ENCODE measurements at places on chromosomes 4 and X. TPM values are rescaled to one million over a fixed set of nuclear protein-coding genes. Genes with fewer than 3 reads are reported as not detected.

GRCh38 chr4:76982638-76983584, 33.4 kb downstream of the SEPTIN11 start:
- peak overlapping the region; percentile 43 for H3K27ac ChIP-seq
- H3K36me3 ChIP-seq = no peaks in the 10 kb centered on the region
- DNase-seq = no peak
- no peaks in the 10 kb centered on the region for H3K27me3 ChIP-seq
- H3K4me1 ChIP-seq = peaks cover 53% of the 10 kb centered on the region
- no peak overlapping the region for H3K4me3 ChIP-seq

Gene ARSD
- total RNA-seq = 6.1 TPM

Gene UGT2B15
- not detected for total RNA-seq

DNA sequence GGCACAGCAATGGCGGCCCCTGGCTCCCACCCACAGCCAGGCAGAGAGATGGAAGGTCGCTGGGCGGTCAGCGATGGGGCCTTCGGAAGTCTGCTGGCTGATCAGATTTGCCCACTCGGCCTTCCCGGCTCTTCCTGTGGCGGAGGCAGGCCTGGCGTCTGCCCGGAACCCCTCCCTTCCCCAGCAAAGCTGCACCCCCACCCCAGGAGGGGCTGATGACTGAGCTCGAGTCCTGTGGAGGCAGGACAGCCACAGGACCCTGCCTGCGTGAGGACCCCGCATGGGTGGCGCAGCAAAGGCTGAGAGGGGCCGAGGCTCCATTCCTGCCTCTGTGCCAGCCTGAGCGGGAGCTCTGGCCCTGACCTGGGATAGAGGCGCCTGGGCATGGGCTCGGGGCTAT, 34.8 kb downstream of the TACC3 start:
- no peak overlapping the region for H3K4me3 ChIP-seq
- H3K27me3 ChIP-seq = no peaks in the 10 kb centered on the region
- DNase-seq = no peak
- H3K27ac ChIP-seq = no peak overlapping the region
- no peaks in the 10 kb centered on the region for H3K4me1 ChIP-seq

DNA sequence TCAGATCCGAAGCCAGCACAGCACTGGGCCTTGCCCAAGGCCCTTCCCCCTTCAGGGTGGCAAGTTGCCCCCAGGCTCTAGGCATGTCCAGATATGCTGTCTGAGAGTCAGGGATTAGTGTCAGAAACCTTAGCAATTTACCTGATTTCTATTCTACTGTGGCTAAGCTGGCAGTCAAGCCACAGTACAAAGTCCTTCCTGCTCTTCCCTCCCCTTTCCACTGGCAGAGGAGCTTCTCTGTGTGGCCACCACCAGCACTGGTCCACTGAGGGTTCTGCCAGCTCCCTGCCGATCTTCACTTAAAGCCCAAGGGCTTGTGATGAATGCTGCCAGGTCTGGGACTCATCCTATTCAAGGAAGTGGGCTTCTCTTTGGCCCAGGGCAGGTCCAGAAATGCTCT, 324.5 kb upstream of the RPS6KA3 start:
- no peak overlapping the region for H3K27ac ChIP-seq
- H3K27me3 ChIP-seq = no peaks in the 10 kb centered on the region
- H3K4me1 ChIP-seq = no peaks in the 10 kb centered on the region

- peak within 1 kb of the TSS; percentile 57 for H3K4me3 ChIP-seq
- H3K36me3 ChIP-seq = no peaks in the 10 kb centered on the region
- peaks cover 12% of the 10 kb centered on the region for H3K4me1 ChIP-seq
Observed at GRCh38 chr4:121380776-121381462, at the start of gene QRFPR. Gene QRFPR, minus strand, starts transcription at chr4:121381018. Its CDS starts 371 bp downstream, at chr4:121380647.

- H3K4me3 ChIP-seq = no peak overlapping the region
- H3K27ac ChIP-seq = no peak overlapping the region
- no peaks in the 10 kb centered on the region for H3K4me1 ChIP-seq
Observed at GRCh38 chr4:22921936-22922335, 229.2 kb downstream of the GBA3 start.

DNA sequence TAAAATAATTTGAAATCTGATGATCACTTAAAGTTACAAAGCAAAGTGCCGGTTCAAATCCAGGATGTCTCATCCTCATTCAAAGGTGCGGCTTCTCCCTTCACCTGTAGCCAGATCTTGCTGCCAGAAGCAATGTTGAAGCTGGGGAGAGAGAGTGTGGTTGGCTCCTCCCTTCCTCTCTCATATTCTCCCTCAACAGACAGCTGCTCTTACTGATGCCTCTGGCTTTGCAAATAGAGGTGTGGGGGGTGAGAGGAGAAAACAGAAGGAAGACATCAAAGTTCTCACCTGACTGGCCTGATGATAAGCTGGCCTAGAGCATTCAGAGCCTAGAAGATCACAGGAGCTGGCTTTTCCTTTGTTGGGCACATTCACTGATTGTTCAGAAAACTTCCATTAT, 28.3 kb upstream of the BTC start:
- H3K4me1 ChIP-seq = no peaks in the 10 kb centered on the region
- no peaks in the 10 kb centered on the region for H3K36me3 ChIP-seq
- no peak overlapping the region for H3K4me3 ChIP-seq
- H3K27me3 ChIP-seq = no peaks in the 10 kb centered on the region

GRCh38 chr4:41611881-41612871, 74.2 kb downstream of the LIMCH1 start:
- no peaks in the 10 kb centered on the region for H3K27me3 ChIP-seq
- peaks cover 16% of the 10 kb centered on the region for H3K36me3 ChIP-seq
- peak; percentile 75 for DNase-seq

Gene GABRE
- 16.2 TPM for total RNA-seq

DNA sequence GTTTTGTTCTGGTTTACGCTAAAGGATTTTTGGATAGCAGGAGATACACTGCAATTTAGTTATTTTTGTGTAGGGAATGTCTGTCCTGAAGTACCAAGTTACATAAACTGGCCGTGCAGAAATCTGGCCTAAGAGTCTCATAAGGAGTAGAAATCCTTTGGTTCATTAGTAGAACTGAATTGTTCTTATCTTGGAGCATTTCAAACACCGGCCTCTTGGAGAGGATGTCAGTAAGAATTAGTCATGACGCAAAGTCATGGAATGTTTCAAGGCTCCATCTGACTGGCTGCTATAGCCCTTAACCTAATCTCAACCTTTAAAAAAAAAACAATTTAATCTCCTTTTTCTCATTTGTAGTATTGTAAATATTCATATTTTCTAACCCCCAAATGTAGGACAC, 15.2 kb downstream of the PDLIM3 start:
- H3K36me3 ChIP-seq = peaks cover 62% of the 10 kb centered on the region
- no peaks in the 10 kb centered on the region for H3K4me1 ChIP-seq
- no peaks in the 10 kb centered on the region for H3K27me3 ChIP-seq
- peak overlapping the region; percentile 72 for H3K27ac ChIP-seq
- no peak for DNase-seq
- H3K4me3 ChIP-seq = no peak overlapping the region

Gene CYSLTR1
- total RNA-seq = 0.96 TPM

Gene TMEM165
- total RNA-seq = 90.1 TPM

Gene WAS
- 3.0 TPM for total RNA-seq

DNA sequence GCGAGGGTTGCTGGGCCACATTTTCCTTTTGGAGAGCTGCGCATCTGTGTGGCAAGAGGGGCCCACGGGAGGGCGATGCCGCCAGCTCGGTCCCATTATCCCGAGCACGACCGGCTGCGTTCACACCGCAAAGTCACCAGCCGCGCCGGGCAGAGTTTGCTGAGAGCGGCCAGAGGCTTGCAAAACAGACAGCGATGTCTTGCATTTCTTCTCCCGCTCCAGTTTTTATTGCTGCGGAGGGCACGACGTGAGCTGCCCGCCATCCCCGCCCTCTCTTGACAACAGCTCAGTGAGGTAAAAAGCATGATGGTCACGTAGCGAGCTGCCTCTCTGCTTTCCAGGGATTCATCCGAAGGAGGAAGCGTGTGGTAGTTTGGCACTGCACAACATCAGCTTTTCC, 102.1 kb upstream of the TENM3 start:
- DNase-seq = no peak
- H3K27ac ChIP-seq = no peak overlapping the region
- no peak overlapping the region for H3K4me3 ChIP-seq
- H3K36me3 ChIP-seq = no peaks in the 10 kb centered on the region
- no peaks in the 10 kb centered on the region for H3K4me1 ChIP-seq
- peaks cover 7% of the 10 kb centered on the region for H3K27me3 ChIP-seq

Gene ABCG2
- total RNA-seq = 1.0 TPM

Gene HELT
- not detected for total RNA-seq

- no peak for DNase-seq
- no peaks in the 10 kb centered on the region for H3K36me3 ChIP-seq
- peak overlapping the region; percentile 89 for H3K4me3 ChIP-seq
- peak overlapping the region; percentile 92 for H3K27ac ChIP-seq
Observed at GRCh38 chr4:38868059-38868960, 704 bp downstream of the FAM114A1 start.

Gene BTC
- not detected for total RNA-seq

GRCh38 chrX:69073241-69073640, 92.0 kb downstream of the PJA1 start:
- H3K36me3 ChIP-seq = no peaks in the 10 kb centered on the region
- no peaks in the 10 kb centered on the region for H3K4me1 ChIP-seq
- no peak overlapping the region for H3K4me3 ChIP-seq
- DNase-seq = no peak
- no peaks in the 10 kb centered on the region for H3K27me3 ChIP-seq

- H3K27me3 ChIP-seq = no peaks in the 10 kb centered on the region
- H3K4me1 ChIP-seq = no peaks in the 10 kb centered on the region
- DNase-seq = no peak
Observed at GRCh38 chr4:112145790-112146501, 692 bp downstream of the FAM241A start.

Gene HSFX1
- total RNA-seq = 1.8 TPM

- no peak overlapping the region for H3K4me3 ChIP-seq
- no peak for DNase-seq
- H3K27me3 ChIP-seq = no peaks in the 10 kb centered on the region
- no peaks in the 10 kb centered on the region for H3K36me3 ChIP-seq
- H3K4me1 ChIP-seq = peaks cover 6% of the 10 kb centered on the region
Observed at GRCh38 chr4:94304365-94304971, 38.2 kb downstream of the HPGDS start.

- no peak for DNase-seq
- H3K4me1 ChIP-seq = no peaks in the 10 kb centered on the region
- H3K27ac ChIP-seq = no peak overlapping the region
Observed at GRCh38 chrX:151478058-151478457, 81.1 kb downstream of the VMA21 start.

DNA sequence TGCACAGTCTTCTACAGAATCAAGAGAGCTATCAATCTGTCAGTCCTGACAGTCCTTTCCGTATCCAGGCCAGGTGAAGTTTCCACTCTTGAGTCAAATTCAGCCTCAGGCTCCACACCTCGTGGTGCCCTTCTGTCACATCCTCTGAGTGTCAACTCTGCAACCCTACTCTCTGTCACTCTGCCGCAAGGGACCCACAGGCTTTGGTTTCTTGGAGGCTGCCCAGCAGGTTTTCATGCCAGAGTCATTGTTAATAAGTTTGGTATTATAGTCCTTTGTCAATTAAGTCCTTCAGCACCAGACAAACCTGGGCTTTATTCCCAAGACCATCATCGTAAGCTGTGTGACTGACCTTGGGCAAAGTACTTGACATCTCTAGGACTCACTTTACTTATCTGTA, 83.4 kb upstream of the KLHL13 start:
- no peaks in the 10 kb centered on the region for H3K4me1 ChIP-seq
- H3K27me3 ChIP-seq = no peaks in the 10 kb centered on the region
- H3K4me3 ChIP-seq = no peak overlapping the region
- H3K36me3 ChIP-seq = no peaks in the 10 kb centered on the region

Gene HS6ST2
- total RNA-seq = 0.39 TPM

Gene GPR82
- not detected for total RNA-seq

Gene CD38
- total RNA-seq = 3.1 TPM

DNA sequence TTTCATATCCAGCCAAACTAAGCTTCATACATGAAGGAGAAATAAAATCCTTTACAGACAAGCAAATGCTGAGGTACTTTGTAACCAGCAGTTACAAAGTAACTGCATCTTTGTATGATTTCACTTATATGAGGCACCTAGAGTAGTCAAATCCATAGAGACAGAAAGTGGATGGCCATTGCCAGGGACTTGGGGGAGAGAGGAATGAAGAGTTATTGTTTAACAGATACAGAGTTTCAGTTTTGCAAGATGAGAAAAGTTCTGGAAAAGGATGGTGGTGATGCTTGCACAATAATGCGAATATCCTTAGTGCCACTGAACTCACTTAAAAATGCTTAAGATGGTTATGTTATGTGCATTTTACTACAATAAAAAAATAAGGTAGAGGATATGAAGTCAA, 58.4 kb upstream of the VCX start:
- no peaks in the 10 kb centered on the region for H3K4me1 ChIP-seq
- no peak for DNase-seq
- no peaks in the 10 kb centered on the region for H3K27me3 ChIP-seq
- no peak overlapping the region for H3K4me3 ChIP-seq

DNA sequence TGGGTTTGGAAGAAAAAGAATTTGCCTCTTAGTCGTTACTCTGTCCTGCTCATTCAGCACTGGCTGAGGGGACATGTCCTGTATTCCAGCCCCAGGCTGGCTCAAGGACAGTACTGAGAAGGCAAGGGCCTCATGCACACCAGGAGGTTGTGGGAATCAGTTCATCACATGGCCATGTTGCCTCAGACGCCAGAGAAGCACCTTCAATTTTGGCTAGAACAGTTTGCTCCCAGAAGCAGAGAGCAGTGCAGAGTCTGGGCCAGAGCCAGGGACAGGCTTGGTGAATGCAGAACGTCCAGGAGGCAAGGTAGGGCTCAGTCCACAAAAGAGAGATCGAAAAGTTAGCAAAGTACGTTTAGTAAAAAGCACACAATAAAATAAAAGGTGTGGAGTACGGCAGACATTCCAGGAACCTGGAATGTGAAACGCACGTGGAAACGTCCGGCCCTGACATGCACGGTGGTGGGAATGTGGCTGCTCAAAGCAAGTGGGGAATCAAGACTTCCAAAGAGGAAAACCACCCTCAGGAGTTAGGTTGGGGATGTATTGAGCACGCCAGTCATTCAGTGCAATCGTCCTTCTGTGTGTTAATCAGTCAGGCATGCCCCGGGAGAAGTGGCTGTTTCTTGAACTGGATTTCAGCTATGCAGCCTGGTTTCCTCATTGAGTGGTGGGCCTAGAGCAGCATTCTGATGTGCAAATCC, 1.2 kb upstream of the SLC2A9 start:
- DNase-seq = no peak
- H3K27me3 ChIP-seq = no peaks in the 10 kb centered on the region
- no peak overlapping the region for H3K4me3 ChIP-seq
- H3K4me1 ChIP-seq = no peaks in the 10 kb centered on the region

DNA sequence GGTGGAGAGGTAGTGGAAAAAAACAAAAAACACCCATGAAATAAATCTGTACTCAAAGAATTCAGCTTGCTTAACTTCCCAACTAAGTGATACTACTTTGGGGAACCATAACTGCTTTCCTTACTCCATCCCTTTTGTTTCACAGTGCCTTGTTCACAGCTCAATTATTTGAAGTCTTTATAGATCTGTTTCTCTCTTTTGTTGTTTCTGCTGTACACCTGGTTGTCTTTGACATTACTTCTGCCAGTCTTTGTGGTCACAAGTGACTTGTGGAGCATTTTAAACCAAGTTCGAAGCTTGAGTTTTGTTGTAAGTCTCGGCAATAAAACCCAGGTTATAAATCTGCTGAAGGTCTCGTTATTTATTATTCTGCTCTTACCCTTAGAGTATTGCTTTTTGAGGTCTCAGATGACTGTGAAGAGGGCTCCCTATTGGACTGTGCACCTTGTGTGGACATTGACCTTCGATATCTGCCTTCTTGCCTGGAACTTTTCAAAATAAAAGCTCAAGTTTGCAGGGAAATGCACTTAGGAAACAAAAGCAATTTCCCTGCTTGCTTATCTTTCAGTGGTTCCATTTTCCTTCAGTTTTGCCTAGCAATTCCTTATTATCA, 59.8 kb downstream of the ANK2 start:
- no peak overlapping the region for H3K27ac ChIP-seq
- H3K4me1 ChIP-seq = peaks cover 8% of the 10 kb centered on the region
- no peaks in the 10 kb centered on the region for H3K27me3 ChIP-seq

- no peak overlapping the region for H3K4me3 ChIP-seq
Observed at GRCh38 chr4:76634220-76634619, 199.2 kb downstream of the SHROOM3 start.
